Stimulated activated CD8-positive, alpha-beta memory T cell treated with anti-CD3 and anti-CD28 coated beads, Interleukin-7, amount 100 ng/mL, for 48 hours (primary cell): ENCODE measurements at places on chromosomes 2 and 18.

- no peak for DNase-seq
Measured at GRCh38 chr2:30393510-30393909, 53.5 kb upstream of the LCLAT1 start.

- no peak for DNase-seq
Measured at GRCh38 chr18:76855594-76855993, 33.2 kb downstream of the ZNF236 start.

DNA sequence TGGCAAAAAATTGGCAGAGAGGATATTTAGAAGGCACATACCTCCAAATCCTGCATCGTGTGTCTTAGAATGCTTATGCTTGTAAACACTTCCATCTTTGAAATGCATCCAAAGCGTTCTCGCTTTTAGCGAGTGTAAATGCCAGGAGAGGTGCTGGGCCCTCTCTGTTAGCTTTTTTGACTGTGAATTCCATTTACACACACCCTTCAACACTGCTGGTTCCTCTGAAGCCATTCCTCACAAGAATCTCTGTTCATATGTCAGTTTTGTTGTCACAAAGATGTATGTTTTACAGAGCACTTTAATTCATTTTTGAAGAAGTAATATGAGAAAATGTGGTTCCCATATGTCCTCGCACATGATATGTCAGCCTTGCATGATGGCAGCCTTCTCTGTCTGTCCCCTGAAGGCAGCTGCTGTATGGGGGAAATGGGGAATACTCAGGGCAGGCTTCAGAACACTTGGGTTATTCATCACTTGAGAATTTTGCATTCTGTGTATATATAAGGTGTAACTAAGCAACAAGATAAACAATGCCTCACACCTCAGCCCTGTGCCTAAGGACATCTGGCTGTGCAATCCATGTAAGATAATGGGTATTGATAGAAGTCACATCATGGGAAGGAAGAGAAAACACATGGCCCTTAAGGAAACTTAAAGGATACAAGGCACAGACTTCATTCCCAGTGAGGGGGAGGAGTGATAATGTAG is 52.3 kb downstream of the RAB27B start:
- DNase-seq = no peak

- no peak for DNase-seq
Measured at GRCh38 chr2:64742678-64743077, 89.0 kb upstream of the SERTAD2 start.

- peak; percentile 47 for DNase-seq
Measured at GRCh38 chr2:113248997-113249770, 29.5 kb downstream of the PAX8 start.

DNA sequence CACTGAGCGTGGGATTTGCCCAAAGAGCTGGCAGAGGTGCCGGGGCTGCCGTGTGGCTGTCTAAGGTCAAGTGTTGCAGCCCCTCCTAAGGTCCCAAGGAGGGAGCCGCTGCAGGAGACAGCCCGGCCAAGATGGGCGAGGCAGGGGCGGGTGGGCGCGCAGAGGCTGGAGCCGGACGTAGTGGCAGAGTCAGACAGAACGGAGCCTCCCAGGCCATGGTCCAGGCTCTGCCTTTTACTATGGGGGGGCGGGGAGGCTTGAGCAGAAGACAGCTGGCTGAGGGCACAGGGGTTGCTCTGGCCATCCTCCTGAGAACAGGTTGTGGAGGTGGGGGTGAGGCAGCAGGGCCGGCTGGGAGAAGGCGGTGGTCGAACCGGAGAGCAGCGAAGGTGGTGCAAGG is 27.5 kb upstream of the PRLH start:
- DNase-seq = no peak

DNA sequence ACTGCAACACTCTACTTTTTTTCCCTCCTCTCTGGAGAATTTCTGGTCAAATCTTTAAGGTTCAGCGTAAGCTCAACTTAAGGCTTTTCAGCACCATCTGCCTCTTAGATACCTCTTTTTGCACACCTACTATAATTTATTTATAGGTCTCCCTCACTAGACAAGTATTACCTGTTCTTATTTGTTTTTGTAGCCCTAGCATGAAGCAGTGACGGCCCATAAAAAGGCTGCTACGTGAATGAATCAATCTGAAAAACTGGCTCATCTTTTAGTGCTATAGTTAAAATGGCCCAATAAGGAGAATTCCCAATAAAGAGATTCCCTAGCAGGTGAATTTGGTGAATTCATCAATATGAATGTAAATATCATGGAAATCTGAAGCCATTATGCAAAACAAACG is 6.5 kb downstream of the RNF149 start:
- DNase-seq = no peak

GRCh38 chr2:189466656-189467055 is 25.4 kb downstream of the WDR75 start:
- no peak for DNase-seq

- no peak for DNase-seq
Measured at GRCh38 chr2:101741775-101742520, 44.4 kb downstream of the MAP4K4 start.

- DNase-seq = no peak
Measured at GRCh38 chr2:177334940-177335543, 57.5 kb upstream of the AGPS start.

DNA sequence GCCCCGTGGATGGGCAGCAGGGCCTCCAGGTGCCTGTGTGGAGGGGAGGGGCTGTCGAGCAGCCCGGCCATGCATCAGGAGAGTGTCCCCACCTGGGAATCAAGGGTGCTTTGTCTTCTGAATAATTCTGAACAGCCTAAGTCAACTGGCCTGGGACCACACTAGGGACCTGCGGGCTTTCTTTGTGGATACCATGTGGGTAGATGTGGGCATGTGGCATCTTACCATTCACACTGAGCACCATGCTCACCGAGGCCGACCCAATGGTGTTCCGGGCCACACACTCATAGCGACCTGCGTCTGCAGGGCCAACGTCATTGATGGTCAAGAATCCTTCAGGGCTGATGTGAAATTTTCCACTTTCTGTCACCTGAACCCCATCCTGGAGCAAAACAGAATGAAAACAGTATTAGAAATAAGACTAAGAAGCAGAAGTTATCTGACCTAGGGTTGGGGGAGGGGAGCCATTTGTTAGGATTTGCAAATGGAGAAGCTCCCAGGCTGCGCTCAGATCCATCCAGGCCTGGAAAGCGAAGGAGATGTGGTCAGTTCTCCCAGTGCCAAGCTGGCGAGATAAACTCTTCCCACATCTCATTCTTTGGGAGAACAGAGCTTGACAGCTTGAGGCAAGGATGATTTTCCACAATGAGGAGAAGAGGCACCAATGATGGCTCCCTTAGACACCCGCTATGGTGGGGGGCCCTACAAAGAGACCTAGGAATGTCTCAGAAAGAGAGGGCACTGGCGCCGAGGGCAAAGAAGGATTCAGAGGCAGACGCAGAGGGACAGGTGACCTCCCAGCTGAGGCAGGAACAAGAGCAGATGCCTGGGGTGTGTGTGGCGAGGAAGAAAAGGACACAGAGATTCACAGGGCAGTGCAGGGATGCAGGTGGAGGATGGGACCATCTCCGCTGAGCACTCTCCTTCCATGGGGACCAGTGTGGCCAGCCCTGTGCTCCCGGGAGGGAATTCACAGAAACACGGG is 83.4 kb downstream of the PXDN start:
- DNase-seq = no peak

GRCh38 chr2:63334910-63335309 is 253.4 kb downstream of the WDPCP start:
- no peak for DNase-seq

- no peak for DNase-seq
Measured at GRCh38 chr2:226477221-226478108, 322.2 kb downstream of the IRS1 start.

GRCh38 chr2:53884883-53885282 is 25.1 kb upstream of the GPR75 start:
- DNase-seq = no peak

DNA sequence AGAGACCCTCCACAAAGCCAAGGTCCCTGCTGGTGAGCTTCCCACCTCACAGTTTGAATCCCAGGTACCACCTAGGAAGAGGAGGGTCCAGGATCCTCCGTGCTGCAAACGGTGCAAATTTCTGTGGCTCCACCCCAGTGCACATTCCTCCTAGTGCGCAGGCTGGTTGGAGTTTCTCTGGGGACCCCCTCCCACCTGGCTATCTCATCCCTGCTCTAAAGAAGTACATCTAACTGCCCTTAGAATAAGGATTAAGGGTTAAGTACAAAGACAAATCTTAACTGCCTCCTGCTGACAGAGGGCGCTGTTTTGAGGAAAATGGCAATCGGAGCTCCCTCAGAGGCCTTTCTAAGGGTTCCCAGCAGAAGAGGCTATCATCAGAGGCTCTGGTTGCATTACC is 109.6 kb upstream of the FSIP2 start:
- no peak for DNase-seq

GRCh38 chr2:204312105-204312504 is 233.2 kb upstream of the PARD3B start:
- no peak for DNase-seq

DNA sequence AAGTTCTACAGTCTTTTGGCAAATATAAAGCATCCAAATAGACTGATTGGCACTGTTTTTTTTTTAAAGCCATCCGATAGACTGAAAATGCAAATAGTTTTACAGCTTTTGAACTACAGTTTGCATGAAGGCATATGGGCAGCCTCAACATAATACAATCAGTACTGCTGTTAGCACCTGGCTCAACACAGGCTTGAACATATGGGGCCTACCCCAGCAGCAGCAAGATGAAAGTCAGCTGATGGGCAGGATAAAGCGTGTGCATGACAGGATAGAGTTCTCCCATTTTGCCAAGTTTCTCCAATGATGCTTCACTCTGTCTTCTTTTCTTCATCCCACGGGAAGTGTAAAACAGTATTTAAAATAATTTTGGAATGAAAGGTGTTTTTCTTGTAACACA is 1.3 kb upstream of the AKAIN1 start:
- DNase-seq = no peak

- DNase-seq = no peak
Measured at GRCh38 chr2:59339121-59339836, 1098.2 kb upstream of the FANCL start.

GRCh38 chr2:39140322-39140847 is 19.5 kb upstream of the SOS1 start:
- no peak for DNase-seq

DNA sequence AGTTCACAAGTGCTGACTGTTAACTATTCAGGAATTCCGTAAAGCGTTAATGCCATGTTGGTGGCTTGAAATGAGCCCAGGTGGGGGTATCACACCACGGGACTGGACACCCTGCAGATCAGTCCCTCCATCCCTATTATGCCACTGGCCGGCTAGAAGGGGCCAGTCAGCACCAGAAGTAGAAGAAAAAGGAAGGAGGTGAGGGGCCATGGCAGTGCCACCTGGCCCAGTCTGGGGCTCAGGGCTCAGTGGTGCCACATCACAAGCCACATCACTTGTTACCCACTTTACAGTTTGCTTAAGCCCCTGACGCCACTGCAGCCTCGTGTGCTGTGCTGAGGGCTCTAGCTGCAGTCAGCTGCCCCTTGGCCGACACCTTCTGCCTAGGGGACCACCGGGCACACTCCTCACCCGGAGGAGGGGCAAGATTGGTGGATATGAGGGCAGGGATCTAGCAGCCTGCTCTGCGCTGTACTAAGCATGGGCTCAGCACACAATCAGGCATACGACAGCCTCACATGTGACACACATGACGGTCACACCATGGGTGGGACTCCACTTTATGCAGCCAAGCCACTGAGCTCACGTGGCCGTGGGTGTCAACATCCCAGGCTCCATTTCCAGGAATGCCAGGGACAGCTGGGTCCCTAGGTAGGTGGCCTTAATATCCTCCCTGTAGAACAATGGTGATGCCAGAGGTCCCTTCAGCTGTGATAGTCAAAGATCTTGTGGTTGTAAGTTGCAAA is 3.6 kb downstream of the LIMS2 start:
- DNase-seq = no peak

- DNase-seq = no peak
Measured at GRCh38 chr2:203751685-203752271, 45.3 kb downstream of the CD28 start.

DNA sequence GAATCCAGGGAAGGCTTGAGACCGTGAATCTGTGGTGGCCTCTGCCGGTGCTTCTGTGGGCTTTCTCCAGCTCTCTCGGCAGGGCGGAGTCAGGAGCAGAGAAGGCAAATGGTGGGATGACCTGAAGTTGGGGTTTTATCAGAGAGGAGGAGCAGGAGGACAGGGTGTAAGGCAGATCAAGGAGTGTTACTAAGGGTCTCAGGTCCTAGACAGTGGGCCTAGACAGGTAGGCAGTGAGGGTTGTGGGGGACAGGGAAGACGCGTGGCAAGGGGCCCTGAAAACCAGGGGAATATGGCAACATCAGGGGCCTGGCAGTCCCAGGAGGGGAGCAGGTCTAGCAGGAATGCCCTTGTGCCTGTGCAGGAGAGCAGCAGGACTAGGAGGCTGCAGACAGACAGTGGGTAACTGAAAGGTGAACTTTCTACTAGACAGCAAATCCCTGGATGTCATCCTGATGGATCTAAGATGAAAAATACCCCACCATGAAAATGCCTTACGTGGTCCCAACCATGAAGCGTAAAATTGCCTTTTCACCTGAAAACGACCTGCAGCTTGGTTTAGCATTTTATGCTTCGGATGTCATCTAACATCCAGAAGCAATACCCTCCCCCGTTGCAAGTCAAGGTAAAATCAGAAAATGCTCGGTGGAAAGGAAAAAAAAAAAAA is 42.1 kb downstream of the SRSF7 start:
- no peak for DNase-seq

DNA sequence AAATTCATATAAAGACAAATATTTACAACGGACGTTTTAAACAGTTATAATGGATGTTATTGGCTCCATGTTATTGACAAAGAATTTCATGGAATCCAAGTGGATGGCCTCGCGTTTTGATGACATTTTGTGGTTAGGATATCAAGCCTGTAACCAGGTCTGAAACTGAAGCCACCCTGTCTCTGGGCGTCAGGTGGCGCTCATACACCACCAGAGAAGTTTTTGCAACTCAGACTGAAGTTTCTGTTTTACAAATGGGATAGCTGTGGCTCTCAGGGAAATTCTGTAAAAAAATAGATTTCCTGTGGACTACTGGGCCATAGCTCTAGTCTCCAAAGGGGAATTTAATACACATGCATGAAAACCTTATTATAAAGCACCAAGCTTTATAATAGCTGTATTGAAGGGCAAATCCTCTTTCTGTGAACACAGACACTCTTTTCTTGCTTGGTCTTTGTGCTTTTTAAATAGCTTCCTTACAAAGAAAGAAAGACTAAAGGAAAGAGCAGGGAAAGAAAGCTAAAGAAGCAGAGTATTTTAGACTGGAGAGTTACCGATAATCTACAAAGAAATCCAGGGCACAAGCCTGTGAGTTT is 86.7 kb downstream of the C18orf54 start:
- DNase-seq = no peak

- DNase-seq = no peak
Measured at GRCh38 chr2:137521653-137522619, 442.3 kb upstream of the HNMT start.

GRCh38 chr18:49227001-49227380 is 233.5 kb downstream of the DYM start:
- DNase-seq = no peak

GRCh38 chr18:73261243-73261642 is 393.5 kb upstream of the NETO1 start:
- no peak for DNase-seq
